ENCODE measurements at places on chromosomes 7 and 10. TPM values are rescaled to one million over a fixed set of nuclear protein-coding genes. Genes with fewer than 3 reads are reported as not detected.

The NUTM2A gene
- total RNA-seq, result 3.9 TPM

The PARD3 gene
- total RNA-seq, result 37.2 TPM

The ADAMTS14 gene
- total RNA-seq, result under 0.01 TPM

The CDHR3 gene
- 0.39 TPM for total RNA-seq

The FBXW4 gene
- total RNA-seq, result 60.9 TPM

The CPA2 gene
- total RNA-seq, result not detected

The AMPH gene
- total RNA-seq, result not detected

The GIMAP2 gene
- not detected for total RNA-seq

The GHRHR gene
- total RNA-seq, result not detected

The PDE6C gene
- total RNA-seq, result not detected

The HIPK2 gene
- 41.0 TPM for total RNA-seq

The SLC18A2 gene
- not detected for total RNA-seq

The FZD8 gene
- total RNA-seq, result 19.6 TPM

The COL26A1 gene
- total RNA-seq, result not detected

The MYH16 gene
- total RNA-seq, result under 0.01 TPM

The FKBP6 gene
- not detected for total RNA-seq

The CPXM2 gene
- total RNA-seq, result 3.3 TPM

The ZNF107 gene
- total RNA-seq, result 5.2 TPM

The HNRNPA2B1 gene
- total RNA-seq, result 96.8 TPM

The FGF8 gene
- total RNA-seq, result not detected

The KCNH2 gene
- under 0.01 TPM for total RNA-seq

The ETV1 gene
- total RNA-seq, result 0.39 TPM

The CPN1 gene
- not detected for total RNA-seq

The NUPR2 gene
- not detected for total RNA-seq

The BCCIP gene
- 17.7 TPM for total RNA-seq

The DDX56 gene
- total RNA-seq, result 58.5 TPM

The NIPSNAP2 gene
- 36.9 TPM for total RNA-seq

The AMZ1 gene
- 16.2 TPM for total RNA-seq

The AGBL3 gene
- 0.11 TPM for total RNA-seq

The ZNF518A gene
- 26.7 TPM for total RNA-seq

The TRIM73 gene
- 2.4 TPM for total RNA-seq

The SYNPO2L gene
- total RNA-seq, result under 0.01 TPM

The ZC3HAV1L gene
- total RNA-seq, result 55.2 TPM

The CTAGE8 gene
- not detected for total RNA-seq
